SK-N-SH treated with all-trans-retinoic acid at 6 μM for 48 hours (cell line): ENCODE measurements at places on chromosomes 2 and 18.

- no peak for ATAC-seq
Observed at GRCh38 chr2:147589127-147589526, 255.7 kb upstream of the ACVR2A start.

- no peak for ATAC-seq
Observed at GRCh38 chr2:70771446-70771845, 3.4 kb upstream of the ADD2 start.

DNA sequence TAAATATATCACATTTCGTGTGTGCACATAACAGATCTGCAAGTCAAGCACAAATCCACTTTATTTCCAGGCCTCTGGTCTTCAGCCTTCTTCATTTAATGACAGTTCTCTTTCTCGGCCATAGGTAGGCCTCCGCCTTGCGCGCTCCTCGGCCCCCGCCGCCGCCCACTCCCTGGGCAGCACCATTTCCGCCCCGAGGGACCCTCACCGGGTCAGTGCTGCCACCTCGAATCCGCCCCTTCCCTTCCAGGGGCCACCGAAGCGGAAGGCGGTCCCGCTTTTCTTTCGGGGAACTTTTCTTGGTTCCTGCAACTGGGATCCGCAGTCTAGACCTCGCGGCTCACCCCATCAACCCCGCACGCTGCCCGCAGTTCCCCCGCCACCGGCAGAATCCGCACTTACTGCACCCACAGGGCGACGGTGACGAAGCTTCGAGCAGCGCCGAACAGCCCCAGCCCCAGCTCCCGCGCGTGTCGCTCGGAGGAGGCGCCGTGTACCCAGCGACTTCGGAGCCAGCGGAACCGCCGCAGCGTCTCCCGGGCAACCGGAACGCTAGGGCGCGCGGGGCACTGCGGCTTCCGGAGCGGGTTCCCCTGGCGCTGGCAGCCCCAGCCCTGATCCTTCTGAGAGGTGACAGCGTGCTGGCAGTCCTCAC lies at the start of gene CDKL4:
Gene CDKL4, minus strand, starts transcription at position 502 of the 655 bp plus-strand sequence.
- peak; percentile 90 for ATAC-seq

GRCh38 chr2:69597105-69597504 lies 46.4 kb downstream of the AAK1 start:
- ATAC-seq: no peak

- ATAC-seq: no peak
Observed at GRCh38 chr2:11789243-11789642, 42.8 kb downstream of the LPIN1 start.

- peak; percentile 99 for ATAC-seq
Observed at GRCh38 chr2:119641562-119642258, 37.3 kb upstream of the TMEM177 start.

GRCh38 chr2:66525606-66526005 lies 90.7 kb downstream of the MEIS1 start:
- 0 out of 3 replicates have a peak, but pooled peaks have one; percentile 20 for ATAC-seq

- ATAC-seq: no peak
Observed at GRCh38 chr18:58896734-58897508, 32.2 kb downstream of the ZNF532 start.

DNA sequence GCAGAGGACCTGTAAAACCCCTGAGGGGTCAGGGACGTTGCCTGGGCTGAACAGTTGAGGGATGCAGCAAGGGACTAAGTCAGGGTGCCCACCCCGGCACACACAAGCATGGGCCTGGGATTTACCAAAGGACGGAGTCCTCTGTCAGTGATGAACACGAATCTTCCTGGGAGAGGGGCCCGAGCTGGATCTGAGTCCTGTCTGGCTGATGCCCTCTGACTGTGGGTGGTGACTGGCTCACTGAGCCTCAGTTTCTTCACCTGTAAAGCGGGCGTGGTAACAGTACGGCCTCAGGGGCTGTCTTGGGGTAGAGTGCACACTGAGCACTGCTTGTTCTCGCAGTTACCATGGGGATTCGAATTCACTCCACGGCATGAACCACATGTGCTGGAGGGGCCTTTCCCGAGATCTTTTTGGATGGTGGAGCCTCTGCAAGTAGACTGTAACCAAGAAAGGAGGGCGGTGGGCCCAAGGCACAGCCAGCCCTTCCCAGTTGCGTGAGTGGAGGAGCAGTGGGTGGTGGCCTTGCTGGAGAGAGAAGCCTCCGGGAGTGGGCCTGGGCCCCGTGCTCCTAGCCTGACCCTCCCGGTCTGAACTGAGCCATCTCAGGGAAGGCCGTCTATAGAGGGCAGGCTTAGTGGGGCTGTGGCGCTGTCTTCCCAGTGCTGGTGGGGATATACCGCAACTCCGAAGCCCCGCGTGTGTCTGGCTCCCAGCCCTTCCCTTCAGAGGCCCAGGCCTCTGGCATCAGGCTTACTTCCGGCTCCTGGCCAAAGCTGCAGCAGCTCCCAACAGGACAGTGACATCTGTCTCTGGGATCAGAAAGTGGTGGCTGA lies 130.8 kb upstream of the HS6ST1 start:
- peak; percentile 31; the same call in 1 of the 3 replicates for ATAC-seq

GRCh38 chr2:15359716-15360531 lies 201.2 kb downstream of the NBAS start:
- ATAC-seq: peak; percentile 83

DNA sequence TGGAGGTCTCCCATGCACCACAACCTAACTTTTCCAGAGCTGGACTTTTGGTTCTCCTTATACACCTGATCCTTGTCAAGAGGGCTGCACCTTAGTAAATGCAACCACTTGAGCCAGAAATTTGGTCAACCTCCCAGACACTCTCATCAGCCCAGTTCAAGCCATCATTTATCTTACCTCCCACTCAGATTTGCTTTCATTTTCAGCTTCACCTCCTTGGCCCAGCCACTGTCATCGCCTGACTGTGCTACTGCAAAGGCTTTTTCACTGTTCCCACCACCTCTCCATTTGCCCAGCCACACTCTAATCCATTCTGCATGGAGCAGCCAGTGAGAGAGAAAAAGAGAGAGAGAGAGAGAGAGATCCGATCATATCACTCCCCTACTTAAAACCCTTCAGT lies 112.4 kb upstream of the DDX18 start:
- ATAC-seq: no peak

GRCh38 chr2:202035089-202035940 lies 1.7 kb downstream of the FZD7 start:
- ATAC-seq: no peak

- ATAC-seq: no peak
Observed at GRCh38 chr2:198715302-198715835, 742.4 kb downstream of the SATB2 start.

DNA sequence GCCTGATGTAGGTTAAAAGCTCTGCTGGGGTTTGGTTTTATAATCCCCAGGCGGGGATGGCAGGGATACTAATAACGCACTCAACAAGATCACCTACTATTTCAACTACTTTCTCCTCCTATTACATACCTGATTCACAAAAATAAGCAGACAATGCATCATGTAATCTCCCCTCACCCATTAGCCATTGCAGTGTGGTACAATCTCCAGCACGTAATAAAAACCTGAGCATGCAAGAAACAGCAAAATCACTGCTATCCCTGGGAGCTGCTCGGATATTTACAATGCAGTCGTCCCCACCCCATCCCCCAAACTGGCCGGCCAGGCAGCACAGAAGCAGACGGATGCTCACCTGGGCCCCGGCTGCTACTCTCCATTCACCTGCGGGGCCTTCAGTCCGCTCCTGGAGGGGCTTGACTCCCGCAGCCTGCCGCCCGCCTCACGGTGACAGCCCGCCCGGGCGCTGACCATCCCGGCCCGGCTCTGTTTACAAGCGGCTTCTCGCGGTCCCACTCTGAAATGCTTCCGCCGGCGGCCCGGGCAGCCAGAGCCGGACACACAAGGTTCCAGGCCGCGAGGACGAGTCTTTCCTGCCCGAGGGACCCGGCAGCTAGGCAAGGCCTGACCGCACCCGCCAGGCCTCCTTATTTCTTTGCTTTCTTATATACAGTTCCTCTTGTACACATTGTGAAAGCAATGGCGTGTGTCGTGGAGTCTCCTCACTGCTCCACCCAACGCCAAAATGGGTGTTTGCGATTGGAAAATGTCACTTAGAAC lies at the start of gene PLEKHM3:
Gene PLEKHM3, minus strand, starts transcription at position 491 of the 777 bp plus-strand sequence. CDS start 23,888 bp downstream, outside the sequence.
- ATAC-seq: peak; percentile 99

GRCh38 chr2:129192117-129192516 lies 787.3 kb upstream of the RAB6C start:
- no peak for ATAC-seq

DNA sequence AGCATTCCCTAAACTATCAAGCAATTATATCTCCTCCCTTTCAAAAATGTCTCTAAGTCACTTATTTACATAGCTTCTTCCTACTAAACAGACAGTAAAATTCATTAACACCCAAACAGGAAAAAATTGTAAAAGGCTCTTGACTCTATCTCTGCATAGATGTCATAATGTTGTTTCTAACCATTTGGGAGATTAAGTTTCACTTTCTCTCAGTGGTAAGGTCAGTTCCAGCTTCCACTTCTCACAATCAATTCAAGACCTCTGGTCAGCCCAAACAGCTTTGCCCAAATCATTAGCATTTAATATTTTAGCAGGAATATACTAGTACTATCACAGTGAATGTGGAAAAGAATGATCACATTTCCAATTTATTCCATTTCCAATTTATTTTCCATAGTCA lies 374.3 kb upstream of the MC4R start:
- no peak for ATAC-seq

DNA sequence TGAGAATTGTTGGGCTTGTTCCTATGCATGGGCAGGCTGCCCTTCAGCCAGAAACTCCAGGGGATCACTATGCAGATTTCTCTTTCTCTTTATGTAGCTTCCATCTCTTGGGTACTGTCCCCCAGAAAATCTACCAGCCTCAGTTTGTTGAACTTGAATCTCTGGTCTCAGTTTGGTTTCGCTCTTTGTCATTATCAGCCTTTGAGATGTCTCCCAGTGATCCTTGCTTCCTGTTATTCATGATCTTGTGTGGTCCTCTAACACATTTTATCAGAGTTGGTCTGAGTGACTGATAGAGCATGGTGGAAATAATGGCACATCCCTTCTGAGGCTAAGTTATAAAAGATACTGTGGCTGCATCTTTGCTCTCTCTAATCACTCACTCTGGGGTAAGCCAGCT lies 7.8 kb downstream of the TMEM87B start:
- ATAC-seq: no peak

DNA sequence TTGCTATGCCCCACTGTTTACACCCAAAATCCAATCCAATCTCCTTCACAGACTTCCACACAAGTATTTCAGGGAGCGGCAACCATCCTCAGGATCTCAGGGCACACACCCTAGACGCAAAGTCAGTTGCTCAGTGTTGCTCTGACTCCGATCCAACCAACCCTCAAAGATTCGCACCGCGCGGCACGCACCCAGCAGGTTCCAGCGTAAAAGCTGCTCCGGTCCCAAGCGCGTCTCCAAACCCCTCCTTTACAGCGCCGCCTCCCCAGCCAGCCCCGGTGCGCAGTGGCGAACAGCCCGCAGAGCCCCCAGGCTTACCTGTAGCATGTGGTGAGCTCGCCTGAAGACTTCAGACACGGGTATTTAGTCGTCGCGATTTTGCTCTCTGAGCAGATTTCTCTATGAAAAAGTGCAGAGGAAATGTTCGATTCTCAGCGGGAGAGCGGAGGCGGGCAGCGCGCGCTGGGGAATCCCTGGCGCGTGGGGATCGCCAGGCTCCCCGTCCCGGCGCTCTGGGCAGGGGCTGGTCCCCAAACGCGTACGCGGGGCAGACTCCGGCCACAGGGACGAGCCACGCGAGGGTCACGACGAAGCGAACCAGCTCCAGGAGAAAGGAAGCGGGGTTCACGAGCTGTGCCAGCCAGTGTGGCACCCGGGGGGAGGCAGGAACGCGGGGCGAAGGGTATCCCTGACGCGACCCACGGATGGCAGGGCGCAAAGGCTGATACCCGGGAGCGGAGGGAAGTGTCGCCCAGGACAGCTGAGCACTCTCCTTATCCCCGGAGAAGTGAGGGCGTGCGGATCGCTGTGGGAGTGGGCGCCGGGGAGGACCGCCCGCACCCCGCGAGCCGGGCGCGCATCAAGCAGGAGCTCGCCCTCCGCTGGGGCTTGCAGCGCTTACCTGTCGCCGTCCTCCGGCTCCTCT lies 650 bp downstream of the CCBE1 start:
- ATAC-seq: peak; percentile 40; the same call in 2 of the 3 replicates

DNA sequence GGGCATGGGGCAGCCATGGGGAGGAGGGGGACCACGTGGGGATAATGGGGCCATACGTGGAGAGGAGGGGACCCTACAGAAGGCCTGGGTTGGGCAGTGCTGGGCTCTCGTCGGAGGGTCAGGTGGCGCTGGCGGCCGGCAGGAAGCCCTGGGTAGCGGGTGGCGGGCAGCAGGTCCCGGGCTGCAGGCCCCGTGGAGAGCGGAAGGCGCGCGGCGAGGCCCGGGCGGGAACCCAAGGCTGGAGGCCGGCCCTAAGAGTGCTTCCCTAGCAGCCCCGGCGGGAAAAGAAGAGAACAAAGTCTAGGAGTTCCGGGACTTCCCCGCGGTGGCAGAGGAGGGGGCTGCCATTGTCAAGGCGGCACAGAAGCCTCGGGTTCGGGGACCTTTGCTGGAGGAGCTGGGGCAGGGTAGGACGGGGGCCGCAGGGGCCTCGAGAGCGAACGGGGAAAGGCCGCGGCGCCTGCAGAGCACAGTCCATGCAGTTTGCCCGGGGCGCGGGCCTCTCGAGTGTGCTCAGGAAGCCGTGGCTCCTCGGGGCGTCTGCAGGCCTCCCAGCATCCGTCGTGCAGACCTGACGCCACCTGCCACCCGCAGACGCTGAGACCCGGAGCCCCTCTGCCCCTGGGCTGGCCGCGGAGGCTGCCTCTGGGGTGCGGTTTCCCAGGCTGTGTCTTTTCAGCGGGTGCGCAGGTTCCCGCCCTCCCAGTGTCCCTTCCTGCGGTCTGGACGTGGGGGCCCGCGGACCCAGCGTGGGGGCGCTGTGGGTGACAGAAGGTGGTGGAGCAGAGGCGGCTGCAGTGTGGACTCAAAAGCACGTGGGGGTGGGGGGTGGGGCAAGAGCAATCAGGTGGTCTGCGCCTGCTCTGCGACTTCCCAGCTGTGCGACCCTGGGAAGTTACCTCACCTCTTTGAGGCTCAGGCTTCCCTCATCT lies 19.4 kb upstream of the NCL start:
- ATAC-seq: no peak

DNA sequence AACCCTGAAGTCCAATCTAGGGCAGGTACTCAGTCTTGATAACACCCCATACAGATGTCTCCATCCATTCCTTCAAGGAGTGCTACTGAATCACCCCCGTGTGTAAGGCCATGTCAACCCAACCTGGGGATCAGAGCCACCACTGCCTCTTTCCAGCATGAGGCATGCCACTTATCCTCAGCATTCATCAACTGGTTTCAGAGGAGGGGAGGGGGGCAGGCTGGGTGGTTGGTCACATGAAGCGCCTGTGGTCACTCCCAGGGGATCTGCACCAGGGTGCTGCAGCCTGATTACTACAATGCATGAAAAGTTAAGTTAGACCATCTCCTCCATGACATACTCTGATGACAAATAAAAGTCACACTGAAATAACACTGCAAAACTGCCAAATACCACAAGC lies 65.0 kb downstream of the UXS1 start:
- peak; percentile 30; the same call in 1 of the 3 replicates for ATAC-seq

- no peak for ATAC-seq
Observed at GRCh38 chr18:56903686-56904085, 243.2 kb upstream of the BOD1L2 start.

GRCh38 chr18:12597760-12598159 lies 60.1 kb downstream of the SPIRE1 start:
- ATAC-seq: peak; percentile 93
